Frontal cortex (tissue), 4 donors: ENCODE measurements at places on chromosomes 16 and 17.

- DNase-seq = no peak
Measured at GRCh38 chr16:68073902-68074760, 11.0 kb upstream of the NFATC3 start.

GRCh38 chr17:46995841-46996571 is 17.0 kb upstream of the RPRML start:
- no peak for DNase-seq

- DNase-seq = no peak
Measured at GRCh38 chr16:1333854-1334700, 632 bp downstream of the BAIAP3 start.

GRCh38 chr17:17190188-17190587 is 15.9 kb downstream of the PLD6 start:
- DNase-seq = no peak

GRCh38 chr16:68696514-68696913 is 40.6 kb upstream of the CDH1 start:
- DNase-seq = no peak

GRCh38 chr16:29114574-29114973 is 129.7 kb downstream of the LAT start:
- no peak for DNase-seq

DNA sequence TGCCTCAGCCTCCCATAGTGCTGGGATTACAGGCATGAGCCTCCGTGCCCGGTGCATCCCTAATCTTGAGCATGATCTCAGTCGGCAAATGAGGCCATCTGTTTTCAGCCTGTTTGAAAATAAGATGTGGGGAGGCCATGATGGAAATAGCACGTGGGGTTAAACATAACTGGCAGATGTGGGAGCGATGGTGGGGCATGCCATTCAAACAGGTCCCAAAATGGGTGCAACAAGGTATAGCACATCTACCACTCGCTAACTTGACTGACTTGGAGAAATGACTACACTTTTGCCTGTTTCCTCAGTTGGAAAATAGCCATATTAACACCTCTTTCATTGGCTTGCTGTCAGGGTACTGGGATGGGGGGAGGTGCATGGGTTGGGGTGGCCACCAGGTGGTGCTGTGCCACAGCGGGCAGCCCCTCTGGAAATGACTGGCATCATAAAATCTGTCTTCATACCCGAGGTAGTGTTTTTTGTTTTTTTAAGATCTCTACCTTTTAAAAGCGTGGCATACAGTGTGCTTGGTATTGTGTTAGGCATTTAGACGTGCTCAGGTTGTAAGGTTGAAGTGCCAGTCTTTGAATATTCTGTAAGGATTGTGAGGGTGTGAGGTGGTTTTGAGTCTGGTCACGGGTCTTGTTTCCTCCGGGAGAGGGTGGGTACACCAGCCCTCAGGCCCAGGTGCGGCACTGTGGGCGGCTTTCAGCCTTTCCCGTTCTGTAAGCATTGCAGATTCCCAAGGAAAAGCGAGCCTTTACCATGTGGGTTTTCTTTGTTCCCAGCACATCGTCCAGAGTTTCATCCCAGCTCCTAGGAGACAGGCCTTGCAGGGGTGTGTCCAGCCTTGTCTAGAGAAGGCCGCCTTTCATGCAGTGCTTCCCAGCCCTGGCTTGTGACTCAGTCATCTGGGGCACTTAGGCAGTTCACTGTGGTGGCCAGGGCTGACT is 2.9 kb upstream of the TTYH2 start:
- peak; percentile 80 for DNase-seq

GRCh38 chr17:507441-507840 is 154.8 kb upstream of the RPH3AL start:
- DNase-seq = no peak
